ENCODE measurements at places on chromosomes 5 and 9.

DNA sequence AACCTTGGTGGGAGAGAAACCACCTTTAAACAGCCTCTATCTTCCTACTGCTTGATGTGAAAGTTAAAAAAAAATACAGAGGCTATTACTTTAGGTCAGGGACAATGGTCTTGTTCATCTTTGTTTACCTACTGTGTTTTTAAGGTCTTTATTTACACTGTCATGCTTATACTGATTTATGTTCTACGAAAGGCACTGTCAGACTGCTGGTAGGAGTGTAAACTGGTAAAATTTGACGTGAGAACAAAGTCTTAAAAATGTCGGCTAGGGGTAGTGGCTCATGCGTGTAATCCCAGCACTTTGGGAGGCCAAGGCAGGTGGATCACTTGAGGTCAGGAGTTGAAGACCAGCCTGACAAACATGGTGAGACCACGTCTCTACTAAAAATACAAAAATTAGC is 42.1 kb upstream of the ELOVL7 start:
- DNase-seq, result no peak

DNA sequence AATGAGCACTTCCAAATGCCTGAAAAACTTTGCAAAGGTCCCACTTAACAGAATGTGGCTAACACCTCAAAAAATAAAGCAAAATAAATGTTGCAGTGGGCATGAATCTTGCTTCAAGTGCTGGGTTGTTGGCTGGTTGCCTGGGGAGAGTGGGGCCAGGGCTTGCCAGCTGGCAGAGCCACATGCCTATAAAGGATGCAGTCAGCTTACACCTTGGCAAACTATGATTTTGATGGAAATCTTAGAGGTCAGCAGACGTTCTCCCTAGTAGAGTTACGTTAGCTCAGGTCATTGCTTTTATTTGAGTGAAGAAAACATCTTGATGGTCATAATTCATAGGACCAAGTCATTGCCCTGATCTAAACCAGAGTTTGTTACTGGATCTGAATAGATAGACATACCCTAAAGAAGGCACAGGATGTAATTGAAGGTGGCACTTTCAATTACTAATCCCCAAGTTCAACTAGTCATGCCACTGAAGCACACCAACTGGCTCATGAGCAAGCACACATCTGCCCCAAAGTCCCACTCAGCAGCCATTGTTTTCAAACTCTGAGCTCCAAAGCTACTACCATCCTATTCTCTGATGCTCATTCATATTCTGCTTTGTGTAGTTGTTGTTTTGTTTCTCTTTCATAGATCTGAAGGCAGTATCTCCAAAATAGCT is 51.2 kb upstream of the ZSWIM6 start:
- peak; percentile 47 for DNase-seq

DNA sequence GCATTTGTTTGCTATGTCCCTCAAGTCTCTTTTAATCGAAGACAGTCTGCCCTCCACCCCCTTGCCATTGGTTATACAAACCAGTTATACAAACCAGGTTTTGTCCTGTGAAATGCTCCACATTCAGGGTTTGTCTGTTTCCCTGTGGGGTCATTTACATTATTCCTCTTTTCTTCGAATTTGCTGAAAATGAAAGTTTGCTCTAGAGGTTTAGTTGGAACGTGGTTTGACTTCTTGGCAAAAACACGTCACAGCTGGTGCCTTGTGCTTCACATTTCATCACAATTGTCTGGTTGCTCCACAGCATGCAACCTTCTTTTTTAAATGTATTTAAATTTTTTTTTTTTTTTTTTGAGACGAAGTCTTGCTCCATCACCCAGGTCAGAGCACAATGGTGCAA is 4.2 kb upstream of the HAVCR2 start:
- no peak for DNase-seq

DNA sequence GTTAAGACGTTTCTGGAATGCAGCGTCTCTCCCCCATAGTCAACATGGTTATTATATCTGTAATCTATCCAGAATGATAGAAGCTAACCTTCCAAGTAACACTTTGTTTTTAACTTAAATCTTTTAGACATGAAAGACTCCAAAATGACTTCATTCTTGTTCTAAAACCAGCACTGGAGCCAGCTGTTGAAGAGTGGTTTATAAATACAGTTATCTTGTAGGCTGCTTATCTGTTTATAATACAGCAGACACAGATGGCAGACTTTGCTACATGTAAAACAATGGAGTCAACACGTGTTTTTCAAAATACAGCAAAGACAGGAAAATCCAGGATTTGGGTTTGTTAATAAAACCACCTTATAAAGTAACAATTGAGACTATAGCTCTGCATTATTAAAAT is 48.8 kb upstream of the RETREG1 start:
- DNase-seq, result no peak

DNA sequence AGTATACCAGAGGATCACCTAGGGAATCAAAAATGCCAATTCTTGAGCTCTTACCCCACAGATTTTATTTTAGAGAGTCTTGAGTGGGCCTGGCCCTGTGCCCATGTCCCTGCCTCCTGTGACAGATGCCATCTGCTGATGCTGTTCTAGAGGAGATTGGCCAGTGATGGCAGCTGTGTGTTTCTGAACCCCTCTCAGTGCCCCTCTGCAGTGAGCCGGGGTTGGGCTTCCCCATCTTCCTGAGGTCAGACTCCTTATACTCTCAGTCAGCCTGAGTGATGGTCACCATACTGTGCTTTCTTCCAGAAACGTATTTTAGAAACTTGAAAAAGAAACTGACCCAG is 6.1 kb downstream of the PTCD2 start:
- no peak for DNase-seq

DNA sequence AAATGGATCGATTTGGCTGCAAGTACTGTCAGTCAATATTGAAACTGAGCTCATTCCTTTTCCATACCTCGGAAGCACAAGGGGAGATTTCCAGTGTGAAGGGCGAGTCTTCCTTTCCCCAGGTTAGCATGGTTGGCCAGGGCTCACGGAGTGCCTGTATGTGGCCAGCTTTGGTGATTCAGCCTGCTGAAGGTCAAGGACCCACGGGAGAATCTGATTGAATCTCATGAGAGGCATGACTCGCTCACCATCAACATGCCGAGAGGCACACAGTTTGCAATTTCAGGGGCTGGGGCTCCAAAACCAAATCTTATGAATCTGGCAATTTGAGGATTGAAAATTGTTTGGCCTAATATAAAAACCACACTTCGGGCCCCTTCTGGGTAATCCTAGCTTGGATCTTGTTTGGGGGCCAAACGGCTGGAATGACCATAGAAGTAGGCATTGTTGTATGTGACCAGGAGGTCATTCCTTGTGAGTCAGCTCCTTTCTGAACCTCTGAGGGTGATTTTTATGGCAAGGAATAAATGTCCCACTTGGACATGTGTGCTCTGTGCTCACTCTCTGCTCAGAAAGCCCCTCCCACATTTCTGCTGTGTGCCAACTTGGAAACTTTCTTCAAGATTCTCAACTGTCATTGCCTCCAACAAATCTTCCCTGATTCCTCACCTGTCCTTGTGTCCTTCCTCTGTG is 69.8 kb downstream of the DOCK2 start:
- DNase-seq, result peak; percentile 80

DNA sequence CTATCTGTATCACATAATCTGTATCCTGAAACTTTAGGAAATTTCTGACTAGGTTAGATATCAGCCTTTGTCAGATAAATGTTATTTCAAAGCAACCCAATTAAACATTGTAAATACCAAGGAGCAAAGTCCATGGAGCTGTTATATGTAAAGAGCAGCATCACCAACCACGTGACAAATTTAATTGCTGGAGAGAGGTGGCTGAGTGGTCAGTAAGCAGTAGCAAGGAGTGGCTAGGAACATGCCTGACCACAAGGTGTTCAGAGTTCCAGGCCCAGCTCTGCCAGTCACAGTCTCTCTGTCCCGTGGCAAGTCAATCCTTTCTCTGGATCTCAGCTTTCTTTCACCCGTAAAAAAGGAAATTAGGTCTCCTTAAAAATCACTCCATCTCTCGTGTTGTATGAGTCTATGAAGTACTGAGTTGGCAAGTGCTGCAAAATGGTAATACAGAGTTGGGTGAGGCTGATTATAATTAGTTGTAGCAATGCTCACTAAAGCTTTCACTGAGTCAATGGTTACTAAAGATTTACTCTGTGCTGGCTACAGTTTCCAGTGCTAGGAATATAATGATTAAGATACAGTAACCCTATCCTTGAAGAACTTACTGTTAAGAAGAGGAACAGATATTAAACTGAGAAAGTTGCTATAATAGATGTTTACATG is 166.1 kb downstream of the GNAQ start:
- DNase-seq, result no peak

DNA sequence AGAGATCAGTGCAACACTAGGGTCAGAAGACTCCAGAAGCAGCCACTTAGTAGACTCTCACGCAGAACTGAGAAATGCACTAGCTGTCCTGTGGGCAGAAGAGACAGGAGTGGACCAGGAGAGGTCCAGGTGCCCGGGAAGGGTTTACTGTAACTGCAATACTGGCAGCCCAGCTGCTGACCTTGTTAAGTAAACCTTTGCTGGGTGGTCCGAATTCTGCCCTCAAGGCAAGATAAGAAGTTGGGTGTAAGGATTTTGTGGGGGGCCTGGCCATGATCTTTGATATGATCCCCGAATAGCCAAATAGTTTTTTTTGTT is 91.3 kb downstream of the PDE6A start:
- DNase-seq, result no peak

- DNase-seq, result no peak
These were observed 491.8 kb upstream of the COX7C start for GRCh38 chr5:86125731-86126601.
